ENCODE measurements at places on chromosomes 7 and 10.
A peak's percentile ranks its signal among the peaks of the same experiment; 100 is the strongest.

DNA sequence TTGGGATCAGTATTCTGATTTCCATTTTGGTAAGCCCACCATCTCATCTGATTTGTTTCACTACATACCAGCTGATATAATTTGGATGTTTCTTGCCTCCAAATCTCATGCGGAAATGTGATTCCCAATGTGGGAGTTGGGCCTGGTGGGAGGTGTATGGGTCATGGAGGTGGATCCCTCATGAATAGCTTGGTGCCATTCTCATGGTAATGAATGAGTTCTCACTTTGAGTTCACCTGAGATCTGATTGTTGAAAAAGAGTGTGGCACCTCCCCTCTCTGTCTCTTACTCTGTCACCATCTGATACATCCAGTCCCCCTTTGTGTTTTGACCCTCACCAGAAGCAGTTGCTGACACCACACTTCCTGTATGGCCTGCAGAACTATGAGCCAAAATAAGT is 347.3 kb downstream of the ARL4A start:
- DNase-seq = no peak

DNA sequence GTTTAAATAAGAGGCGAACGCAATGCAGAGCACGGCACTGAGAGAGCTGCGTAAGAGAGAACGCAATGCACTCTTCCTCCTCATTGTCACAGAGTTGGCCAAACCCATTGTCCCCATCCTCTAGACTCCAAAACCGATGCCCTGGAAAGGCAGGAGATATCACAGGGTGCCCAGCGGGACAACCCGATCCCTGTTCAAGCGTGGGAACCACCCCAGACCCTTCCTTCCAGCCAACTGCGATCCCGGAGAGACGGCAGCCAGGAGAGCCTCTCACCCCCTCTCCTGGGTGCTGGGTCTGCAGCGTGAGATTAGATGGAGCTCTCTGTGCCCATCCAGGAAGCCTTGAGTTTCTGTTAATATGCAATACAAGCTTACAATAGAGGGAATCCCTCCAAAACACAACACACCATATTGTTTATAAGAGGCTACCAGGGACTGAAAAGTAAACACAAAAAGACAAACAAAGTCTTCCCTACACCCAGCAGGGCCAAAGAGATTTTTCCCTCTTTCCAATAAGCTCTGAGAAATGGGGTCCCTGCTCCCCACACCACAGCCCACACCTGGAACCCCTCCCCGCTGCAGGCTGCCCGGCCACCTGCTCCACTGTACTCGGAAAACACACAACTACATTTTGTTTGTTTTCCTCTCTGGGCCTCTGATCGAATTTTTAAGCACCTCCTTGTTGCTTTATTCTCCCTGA is 187.6 kb downstream of the ADARB2 start:
- no peak for DNase-seq

DNA sequence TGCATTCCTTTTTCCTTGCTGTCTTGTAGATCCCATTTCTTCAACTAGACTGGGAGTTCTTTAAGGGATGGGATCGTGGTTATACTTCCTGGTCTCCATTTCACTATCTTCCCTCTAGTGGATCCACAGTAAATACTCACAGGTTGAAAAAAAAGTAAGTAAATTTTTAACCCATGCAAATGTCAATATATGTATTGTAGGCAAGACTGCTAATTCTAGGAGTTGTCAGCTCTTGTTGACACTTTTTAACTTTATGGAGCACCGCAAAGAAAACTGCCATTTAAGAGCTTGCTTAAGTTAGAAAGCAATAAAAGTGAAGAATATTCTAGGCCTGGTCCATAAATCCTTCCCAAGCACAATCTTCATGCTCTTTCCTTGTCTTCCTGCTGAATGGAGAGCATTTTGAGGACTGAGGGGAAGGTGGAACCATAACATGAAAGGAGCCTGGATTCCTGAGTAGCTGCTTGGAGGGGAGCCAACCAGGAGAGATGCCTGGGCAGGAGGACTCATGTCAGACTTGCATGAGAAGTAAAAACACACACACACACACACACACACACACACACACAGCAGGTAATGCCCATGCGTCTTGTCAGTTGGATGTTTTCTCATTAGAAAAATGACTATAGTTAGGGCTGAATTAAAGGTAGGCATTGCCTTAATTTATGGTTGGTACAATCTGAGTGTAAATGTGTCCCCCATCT is 32.2 kb downstream of the VWA2 start:
- no peak for DNase-seq

GRCh38 chr7:133886797-133887196 is 240.3 kb upstream of the LRGUK start:
- no peak for DNase-seq

DNA sequence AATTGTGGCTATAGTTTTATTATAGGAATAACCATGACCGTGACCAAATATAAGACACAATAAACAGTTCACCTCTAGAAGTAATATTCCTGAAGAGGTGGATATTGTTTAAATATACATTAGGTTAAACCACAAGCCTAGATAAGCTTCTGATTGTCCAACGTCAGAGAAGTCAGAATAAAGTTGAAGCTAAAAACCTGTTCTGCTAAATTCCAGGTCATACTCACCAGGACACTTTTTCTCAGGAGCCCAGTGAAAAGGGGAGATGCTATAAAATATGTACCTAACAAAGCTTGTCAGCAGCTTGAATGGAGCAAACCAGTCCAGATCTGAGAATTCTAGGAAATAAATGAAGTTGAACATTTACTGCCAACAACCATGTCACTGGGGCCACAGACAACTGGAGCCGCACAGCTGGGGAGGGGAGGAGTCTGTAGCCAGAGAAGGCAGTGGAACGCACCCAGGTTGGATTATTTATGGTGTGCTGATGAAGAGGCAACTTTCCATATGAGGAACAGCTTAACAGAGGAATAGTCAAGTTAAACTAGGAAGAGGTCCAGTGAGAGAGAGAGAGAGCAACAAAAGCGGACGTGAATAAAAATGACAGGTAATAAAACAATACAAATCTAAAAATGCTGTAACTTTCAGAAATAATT is 191.1 kb downstream of the ZNF438 start:
- DNase-seq = no peak

- DNase-seq = peak; percentile 20
These were observed 132.0 kb downstream of the RPS24 start for GRCh38 chr10:78165617-78166016.

GRCh38 chr10:45514291-45515270 is 140.6 kb downstream of the ALOX5 start:
- peak; percentile 69 for DNase-seq

- no peak for DNase-seq
These were observed 72.9 kb upstream of the CAV2 start for GRCh38 chr7:116426428-116427156.

GRCh38 chr10:83459124-83459523 is 680.2 kb upstream of the GHITM start:
- DNase-seq = no peak

- no peak for DNase-seq
These were observed 89.6 kb downstream of the PPP1R17 start for GRCh38 chr7:31776616-31777015.

GRCh38 chr10:91709394-91709798 is 76.5 kb upstream of the PPP1R3C start:
- DNase-seq = no peak

DNA sequence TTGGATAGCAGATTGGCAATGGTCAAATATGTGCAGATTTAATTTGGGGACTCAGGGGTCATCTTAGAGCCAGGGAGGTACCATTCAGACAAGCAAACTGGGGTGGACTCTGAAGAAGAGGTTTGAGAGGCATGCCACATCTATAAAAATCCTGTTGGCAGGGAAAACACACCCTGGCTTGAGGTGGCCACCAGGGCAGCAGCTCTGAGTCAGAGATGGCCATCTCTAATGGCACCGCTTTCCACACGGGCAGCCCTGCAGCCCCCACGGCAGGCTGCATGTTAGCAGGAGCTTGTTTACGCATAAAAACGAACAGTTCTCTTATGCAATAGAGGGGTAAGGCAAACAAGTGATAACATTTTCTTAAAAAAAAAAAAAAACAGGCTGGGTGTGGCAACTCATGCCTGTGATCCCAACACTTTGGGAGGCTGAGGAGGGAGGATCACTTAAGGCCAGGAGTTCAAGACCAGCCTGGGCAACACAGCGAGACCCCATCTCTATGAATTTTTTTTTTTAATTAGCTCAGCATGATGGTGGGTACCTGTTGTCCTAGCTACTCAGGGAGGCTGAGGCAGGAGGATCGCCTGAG is 14.9 kb downstream of the DLG5 start:
- no peak for DNase-seq

DNA sequence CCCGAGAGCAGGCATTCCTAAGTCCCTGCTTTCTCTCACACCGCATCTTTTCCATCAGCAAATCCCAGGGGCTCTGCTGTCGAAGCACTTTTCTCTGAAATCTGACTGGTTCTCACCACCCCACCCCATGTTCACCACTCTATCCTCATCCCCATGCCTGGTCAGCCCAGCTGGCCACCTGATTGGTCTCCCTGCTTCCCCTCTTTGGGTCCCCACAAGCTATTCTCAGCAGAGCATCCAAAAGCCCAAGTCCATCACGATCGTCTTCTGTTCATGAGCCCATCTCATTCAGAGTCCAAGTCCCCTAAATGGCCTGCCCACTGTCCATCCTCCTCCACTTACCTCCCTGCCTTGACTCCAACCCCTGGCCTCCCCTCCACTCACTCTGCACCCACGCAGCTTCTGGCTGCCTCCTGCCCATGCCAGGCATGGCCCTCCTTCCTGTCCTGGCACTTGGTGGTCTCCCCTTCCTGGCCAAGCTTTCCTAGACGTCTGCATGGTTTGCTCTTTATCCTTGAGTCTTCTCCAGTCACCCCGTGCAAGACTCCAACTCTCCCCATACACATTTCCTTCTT is 1.6 kb upstream of the PPP2R2D start:
- DNase-seq = no peak

- no peak for DNase-seq
These were observed 548.9 kb upstream of the STEAP1 start for GRCh38 chr7:89605362-89605761.

GRCh38 chr10:128172756-128173155 is 46.5 kb upstream of the MKI67 start:
- DNase-seq = no peak

DNA sequence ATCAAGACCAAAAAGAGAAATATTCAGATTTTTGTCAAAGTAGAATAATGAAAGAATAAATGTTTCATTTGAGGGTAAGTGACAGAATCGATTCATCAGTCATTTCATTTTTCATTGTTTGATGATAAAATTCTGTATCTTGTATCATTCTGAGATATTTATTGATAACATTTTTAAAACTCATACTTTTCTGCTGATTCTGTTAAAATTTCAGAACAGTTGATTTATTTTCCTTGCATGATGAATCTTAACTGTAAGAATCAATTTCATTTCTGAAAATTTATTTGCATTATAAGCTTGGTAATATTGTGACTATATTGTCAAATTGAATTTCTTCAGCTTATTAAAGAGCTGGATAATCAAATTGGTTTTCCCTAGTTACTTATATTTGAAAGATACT is 13.9 kb downstream of the PHYHIPL start:
- DNase-seq = no peak

DNA sequence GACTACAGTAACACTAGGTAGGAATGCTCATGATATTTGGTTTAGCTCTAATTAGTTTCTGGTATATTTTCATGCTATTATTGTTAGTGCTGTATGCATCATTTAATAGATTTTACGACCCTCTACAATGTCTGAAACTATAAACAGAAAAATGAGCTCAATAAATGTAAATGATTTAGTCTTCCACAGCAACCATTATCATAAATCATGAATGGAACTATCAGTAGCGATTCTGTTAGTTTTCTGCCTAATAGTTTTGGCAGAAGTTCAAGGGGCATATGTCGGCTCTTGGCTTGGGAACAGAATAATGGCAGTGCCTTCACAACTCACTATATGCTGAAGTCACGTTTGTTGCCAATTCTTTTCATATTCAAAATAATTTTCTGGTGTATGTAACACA is 494.8 kb downstream of the PARD3 start:
- peak; percentile 15 for DNase-seq

DNA sequence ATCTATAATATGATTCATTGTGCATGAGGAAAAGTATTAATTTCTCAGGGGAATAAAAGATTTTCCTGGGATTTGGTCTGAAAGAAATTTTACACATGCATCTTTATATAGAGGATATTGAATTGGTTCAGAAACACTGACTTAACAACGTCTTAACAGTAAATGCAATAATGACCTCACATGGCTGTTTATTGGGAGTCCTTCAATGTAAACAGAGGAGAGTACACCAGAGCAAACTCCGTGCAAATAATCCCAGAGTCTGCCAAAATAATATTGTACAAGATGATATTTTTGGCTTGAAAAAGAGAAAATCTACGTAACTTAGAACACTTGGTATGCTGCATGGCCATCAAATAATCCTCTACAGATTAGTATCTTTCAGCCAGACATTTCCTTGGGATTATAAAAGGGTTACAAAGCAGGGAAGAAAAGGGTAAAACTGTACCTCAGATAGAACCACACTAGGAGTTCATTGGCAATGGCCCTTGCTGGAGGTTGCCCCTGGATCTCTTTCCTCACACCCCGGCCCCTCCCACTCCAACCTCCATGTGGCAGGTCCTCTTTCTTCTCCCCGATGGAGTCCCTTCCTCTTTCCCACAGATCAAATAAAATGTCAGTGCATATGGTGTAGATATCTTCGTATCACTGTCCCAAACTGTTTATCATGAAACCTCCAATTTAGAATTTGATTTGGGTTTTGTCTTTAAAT is 196.4 kb downstream of the EVX1 start:
- DNase-seq = no peak

- DNase-seq = no peak
These were observed 185.2 kb downstream of the WDR37 start for GRCh38 chr10:1241322-1241890.
